ENCODE measurements at places on chromosomes 1 and 21. TPM values are rescaled to one million over a fixed set of nuclear protein-coding genes. Genes with fewer than 3 reads are reported as not detected.

The EPHA10 gene
- not detected for total RNA-seq

The CCDC17 gene
- total RNA-seq, result 0.77 TPM

The ZMYM4 gene
- total RNA-seq, result 37.7 TPM

The OPRD1 gene
- not detected for total RNA-seq

The MIXL1 gene
- total RNA-seq, result 0.12 TPM

The SELP gene
- not detected for total RNA-seq

The PDXK gene
- 300 TPM for total RNA-seq

The LCK gene
- total RNA-seq, result not detected

The CD84 gene
- total RNA-seq, result not detected

The SUSD4 gene
- total RNA-seq, result 0.44 TPM

The MPL gene
- not detected for total RNA-seq

The CA6 gene
- not detected for total RNA-seq

The CR1L gene
- total RNA-seq, result not detected

The RGS1 gene
- total RNA-seq, result not detected

The RCC1 gene
- total RNA-seq, result 87.7 TPM

The SH2D1B gene
- not detected for total RNA-seq

The TPTE gene
- not detected for total RNA-seq

The GBP2 gene
- 31.6 TPM for total RNA-seq

The LORICRIN gene
- not detected for total RNA-seq

The ATP1A4 gene
- not detected for total RNA-seq

The PODN gene
- total RNA-seq, result 35.1 TPM

The UAP1 gene
- total RNA-seq, result 262 TPM

The HUNK gene
- total RNA-seq, result 0.12 TPM

The FYB2 gene
- total RNA-seq, result not detected

The PCP4 gene
- not detected for total RNA-seq

The CD34 gene
- not detected for total RNA-seq

The RHCE gene
- 0.75 TPM for total RNA-seq

The DIO1 gene
- not detected for total RNA-seq

The NBPF6 gene
- total RNA-seq, result not detected

The BCAN gene
- 0.11 TPM for total RNA-seq

The BMP8B gene
- total RNA-seq, result under 0.01 TPM

The PPCS gene
- total RNA-seq, result 35.3 TPM

The CD5L gene
- total RNA-seq, result not detected

The CD1D gene
- 0.25 TPM for total RNA-seq

The LEMD1 gene
- not detected for total RNA-seq

The MRAP gene
- total RNA-seq, result not detected

The SLC27A3 gene
- total RNA-seq, result 13.0 TPM

The CNIH3 gene
- 20.9 TPM for total RNA-seq

The NUP210L gene
- under 0.01 TPM for total RNA-seq

The AIM2 gene
- total RNA-seq, result 0.11 TPM

The RAP1A gene
- total RNA-seq, result 39.3 TPM

The ETV3L gene
- not detected for total RNA-seq

The RGS4 gene
- total RNA-seq, result 486 TPM

The DIRAS3 gene
- 3.0 TPM for total RNA-seq

The MUTYH gene
- total RNA-seq, result 16.2 TPM

The CBR1 gene
- 164 TPM for total RNA-seq

The FAM72C gene
- 0.25 TPM for total RNA-seq

The SPRR2F gene
- not detected for total RNA-seq

The CTPS1 gene
- 56.4 TPM for total RNA-seq

The PBXIP1 gene
- 28.8 TPM for total RNA-seq

The MPZ gene
- total RNA-seq, result 0.87 TPM

The C4BPA gene
- total RNA-seq, result not detected

The DDR2 gene
- 316 TPM for total RNA-seq

The CYP4X1 gene
- not detected for total RNA-seq

The ZBTB7B gene
- 22.7 TPM for total RNA-seq

The OR2T35 gene
- total RNA-seq, result not detected

The ZNF687 gene
- total RNA-seq, result 12.6 TPM

The KCNN3 gene
- under 0.01 TPM for total RNA-seq
